Pulmonary artery endothelial cell (primary cell): ENCODE measurements at places on chromosomes 7 and 10. TPM values are rescaled to one million over a fixed set of nuclear protein-coding genes. Genes with fewer than 3 reads are reported as not detected.

CELF2 gene
- total RNA-seq: 11.5 and 12.5 TPM in 2 replicates

PRF1 gene
- not detected in 2 replicates for total RNA-seq

MCMBP gene
- 84.3 and 102 TPM in 2 replicates for total RNA-seq

OPN4 gene
- total RNA-seq: not detected in 2 replicates
